Stimulated activated CD4-positive, alpha-beta T cell treated with anti-CD3 and anti-CD28 coated beads, Interleukin-1b, Interleukin-23, amount 100 ng/mL, for 4 hours (primary cell): ENCODE measurements at places on chromosomes 6 and 20.

GRCh38 chr6:156854466-156855161, 77.4 kb downstream of the ARID1B start:
- no peak for DNase-seq

GRCh38 chr20:19903168-19903811, 113.9 kb upstream of the NAA20 start:
- no peak for DNase-seq

- no peak for DNase-seq
Measured at GRCh38 chr6:74749211-74750147, 456.4 kb downstream of the COL12A1 start.

GRCh38 chr6:8879334-8879733, 444.0 kb upstream of the SLC35B3 start:
- no peak for DNase-seq

DNA sequence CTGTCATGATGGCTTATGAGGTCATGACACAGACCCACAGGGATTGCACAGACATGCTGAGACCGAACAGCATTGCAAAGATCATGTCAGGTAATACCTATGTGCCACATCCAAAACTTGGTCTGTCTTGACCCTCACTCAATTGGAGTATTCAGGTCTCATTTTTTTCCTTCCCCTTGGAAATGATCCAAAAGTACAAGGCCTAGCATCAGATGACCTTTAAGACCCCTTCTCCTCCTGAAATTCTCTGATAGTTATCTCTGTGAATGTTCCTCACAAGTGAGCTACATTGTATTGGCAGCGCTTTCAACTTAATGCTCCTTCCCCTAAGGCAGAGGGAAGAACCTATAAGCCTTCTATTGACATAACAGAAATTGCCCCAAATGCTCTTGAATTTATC, 507.4 kb upstream of the JARID2 start:
- no peak for DNase-seq

DNA sequence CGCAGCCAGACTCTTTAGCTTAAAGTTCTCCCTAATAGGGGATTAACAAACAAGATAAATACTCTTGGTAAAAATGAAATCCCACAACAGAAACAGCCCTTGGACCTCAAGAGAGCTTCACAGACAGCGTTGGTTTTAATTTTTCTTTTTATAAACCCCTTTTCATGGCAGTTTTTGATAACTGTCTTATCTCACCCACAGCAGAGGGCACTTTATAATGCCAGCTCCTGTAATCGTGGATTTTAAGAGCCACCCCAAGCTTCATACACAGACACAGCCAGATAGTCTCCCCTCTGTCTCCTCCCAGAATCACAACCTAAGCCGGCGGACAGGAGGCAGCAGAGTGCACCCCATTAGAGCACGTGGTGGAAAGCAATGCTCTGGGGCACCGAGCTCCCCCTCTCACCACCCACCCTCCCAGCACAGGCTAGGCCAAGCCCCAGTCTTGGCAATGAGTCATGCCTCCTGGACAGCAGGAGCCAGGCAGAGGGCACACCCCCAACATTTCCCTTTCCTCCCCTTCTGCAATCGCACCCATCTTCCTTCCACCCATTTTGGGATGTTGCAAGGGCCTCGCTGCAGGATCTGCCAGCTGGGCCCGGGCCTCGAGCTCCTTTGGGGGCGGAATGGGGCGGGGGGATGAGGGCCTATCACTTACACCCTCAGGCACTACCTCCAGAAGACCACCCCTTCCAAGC, 2.4 kb downstream of the JAG1 start:
- DNase-seq, result no peak

- DNase-seq, result no peak
Measured at GRCh38 chr6:166351715-166352285, 9.5 kb upstream of the SFT2D1 start.

GRCh38 chr6:142187209-142187608, 40.1 kb downstream of the VTA1 start:
- no peak for DNase-seq

DNA sequence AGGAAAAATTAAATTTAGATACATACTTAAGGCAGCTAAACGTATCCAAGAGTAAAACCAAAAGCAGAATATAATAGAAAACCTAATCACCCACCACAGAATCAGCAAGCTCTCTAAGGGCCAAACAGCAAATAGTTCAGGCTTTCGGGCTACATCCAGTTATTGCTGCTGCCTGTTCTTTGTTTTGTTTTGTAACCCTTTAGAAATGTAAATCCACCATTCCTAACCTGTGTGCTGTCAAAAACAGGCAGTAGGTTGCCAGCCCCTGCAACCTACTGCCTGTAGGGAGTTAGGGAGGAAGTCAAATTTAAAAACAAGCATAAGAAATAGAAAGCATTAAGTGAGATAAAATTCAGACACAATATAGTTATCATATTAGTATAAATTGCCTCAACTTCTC, 225.9 kb downstream of the PTPRT start:
- DNase-seq, result no peak

DNA sequence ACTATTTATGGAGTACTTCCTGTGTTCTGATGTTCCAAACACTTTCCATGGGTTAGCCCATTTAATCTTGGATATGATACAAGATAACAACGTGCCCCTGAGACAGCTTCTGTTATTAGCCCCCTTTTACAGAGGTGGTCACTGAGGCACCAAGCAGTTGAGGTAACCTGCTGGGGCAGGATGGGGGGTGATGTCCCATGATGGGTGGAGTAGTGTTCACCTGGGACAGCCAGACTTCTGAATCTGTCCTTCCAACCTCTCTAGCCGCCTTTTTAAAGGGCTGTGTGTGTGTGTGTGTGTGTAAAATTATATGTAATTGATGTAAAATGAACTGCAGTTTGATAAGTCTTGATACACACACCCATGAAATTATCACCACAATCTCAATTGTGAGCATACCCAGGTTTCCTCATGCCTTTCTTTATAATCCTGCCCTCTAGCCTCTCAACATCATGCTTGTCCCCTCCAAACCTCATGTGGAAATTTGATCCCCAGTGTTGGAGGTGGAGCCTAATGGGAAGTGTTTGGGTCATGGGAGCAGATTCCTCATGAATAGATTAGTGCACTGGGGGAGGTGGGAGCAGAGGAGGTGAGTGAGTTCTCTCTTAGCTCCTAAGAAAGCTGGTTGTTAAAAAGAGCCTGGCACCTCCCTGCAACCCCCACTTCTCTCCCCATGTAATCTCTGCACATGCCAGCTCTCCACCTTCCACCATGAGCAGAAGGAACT, 39.2 kb downstream of the PLAGL2 start:
- no peak for DNase-seq

- DNase-seq, result no peak
Measured at GRCh38 chr6:137339929-137340559, 120.9 kb upstream of the IFNGR1 start.

GRCh38 chr6:69835414-69836179, 30.8 kb upstream of the COL19A1 start:
- DNase-seq, result no peak

DNA sequence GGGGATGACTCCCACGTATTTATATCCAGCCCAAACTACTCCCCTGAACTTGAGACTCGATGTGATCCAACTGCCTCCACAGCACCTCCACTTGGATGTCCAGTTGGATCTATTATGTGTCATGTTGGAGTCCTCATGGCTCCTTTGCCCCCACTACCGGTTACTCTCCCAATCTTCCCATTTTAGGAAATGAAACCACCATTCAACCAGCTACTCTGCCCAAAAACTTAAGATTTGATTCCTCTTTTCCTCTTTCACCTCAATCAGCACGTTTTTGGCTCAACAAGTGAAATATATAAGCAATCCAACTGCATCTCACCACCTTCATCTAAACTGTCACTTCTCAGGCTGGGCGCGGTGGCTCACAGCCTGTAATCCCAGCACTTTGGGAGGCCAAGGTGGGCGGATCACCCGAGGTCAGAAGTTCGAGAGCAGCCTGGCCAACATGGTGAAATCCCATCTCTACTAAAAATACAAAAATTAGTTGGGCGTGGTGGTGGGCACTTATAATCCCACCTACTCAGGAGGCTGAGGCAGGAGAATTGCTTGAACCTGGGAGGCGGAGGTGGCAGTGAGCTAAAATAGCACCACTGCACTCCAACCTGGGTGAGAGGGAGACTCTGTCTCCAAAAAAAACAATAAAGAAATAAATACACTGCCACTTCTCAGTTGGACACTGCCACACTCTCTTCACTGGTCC, 3.4 kb downstream of the AHCY start:
- DNase-seq, result no peak

DNA sequence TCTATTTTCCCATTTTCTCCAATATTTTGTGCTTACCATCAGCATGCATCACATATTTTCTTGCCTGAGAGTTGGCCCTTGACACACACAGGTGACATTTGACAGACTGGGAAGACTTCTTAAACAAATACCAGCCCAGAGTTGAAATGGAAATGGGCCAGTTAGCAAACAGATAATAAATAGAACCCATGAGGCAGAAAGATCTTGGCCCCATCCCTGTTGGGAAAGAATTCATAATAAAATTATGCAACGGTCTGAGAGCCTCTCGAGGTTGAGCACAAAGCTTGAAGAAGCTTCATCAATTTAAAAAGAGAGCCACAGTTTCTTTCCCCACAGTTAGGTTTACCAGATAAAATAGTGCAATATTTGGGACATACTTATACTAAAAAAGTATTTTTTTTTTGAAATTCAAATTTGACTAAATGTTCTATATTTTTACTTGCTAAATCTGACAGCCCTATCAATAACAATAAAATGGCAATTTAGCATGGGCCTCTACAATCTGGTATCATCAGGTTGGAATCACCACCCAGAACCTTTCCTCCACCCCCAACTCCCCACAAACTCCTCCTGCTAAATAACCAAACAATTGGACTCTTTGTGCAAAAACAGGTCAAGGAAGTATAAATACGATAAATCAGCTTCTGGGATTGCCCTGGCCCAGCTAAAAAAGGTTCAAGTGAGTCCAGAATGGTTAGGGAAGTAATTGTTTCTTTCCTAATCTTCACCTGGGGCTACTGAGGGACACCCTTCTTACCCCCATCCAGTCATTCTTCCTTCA, 129.8 kb downstream of the CD164 start:
- no peak for DNase-seq

DNA sequence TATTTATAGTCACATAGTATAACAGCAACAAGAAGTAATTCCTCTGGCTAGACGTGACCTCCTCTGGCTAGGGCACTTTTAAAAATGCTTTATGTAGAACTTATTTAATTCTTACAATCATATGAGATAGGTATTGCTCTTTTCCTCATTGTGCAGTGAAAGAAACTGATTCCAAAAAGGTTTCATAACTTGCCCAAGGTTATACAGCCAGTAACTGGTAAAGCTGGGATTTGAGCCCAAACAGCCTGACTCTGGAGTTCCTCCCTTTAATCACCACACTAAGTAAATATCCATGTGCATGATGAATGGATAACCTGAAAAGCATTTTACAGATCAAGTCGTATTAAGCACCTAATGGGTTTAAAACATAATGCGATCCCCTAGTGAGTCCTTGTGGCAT, 214.6 kb downstream of the PRL start:
- DNase-seq, result no peak

GRCh38 chr20:58810116-58810878, 40.4 kb downstream of the GNAS-AS1 start:
- no peak for DNase-seq

GRCh38 chr6:126107475-126108166, 121.3 kb downstream of the TRMT11 start:
- no peak for DNase-seq

GRCh38 chr6:14533446-14533845, 415.9 kb downstream of the CD83 start:
- no peak for DNase-seq

- no peak for DNase-seq
Measured at GRCh38 chr6:118504611-118505010, 43.5 kb upstream of the PLN start.

DNA sequence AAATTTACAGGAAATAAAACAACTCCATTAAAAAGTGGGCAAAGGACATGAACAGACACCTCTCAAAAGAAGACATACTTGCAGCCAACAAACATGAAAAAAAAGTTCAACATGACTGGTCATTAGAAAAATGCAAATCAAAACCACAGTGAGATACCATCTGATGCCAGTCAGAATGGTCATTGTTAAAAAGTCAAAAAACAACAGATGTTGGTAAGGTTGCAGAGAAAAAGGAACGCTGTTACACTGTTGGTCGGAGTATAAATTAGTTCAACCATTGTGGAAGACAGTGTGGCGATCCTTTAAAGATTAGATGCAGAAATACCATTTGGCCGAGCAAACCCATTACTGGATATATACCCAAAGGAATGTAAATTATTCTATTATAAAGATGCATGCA, 858.0 kb upstream of the FLRT3 start:
- no peak for DNase-seq

GRCh38 chr20:42957018-42957703, 232.5 kb downstream of the PTPRT start:
- DNase-seq, result no peak

DNA sequence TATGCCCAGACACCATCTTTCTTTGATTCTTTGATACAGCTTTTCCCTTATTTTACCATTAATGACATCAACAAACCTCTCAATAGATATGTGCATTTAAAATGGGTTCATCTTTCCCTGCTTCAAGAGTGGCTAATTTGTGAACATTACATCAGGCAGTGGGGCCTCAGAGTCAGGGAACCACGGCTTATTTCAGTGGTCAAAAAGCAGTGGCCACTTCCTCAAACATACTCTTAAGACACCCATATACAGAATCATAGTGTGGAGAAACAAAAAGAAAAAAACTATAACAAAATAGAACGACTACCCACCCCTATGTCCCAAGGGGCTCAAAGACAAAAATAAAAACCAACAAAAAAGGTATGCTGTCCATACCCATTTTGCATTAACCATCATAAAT, 12.9 kb downstream of the SALL4 start:
- DNase-seq, result no peak

DNA sequence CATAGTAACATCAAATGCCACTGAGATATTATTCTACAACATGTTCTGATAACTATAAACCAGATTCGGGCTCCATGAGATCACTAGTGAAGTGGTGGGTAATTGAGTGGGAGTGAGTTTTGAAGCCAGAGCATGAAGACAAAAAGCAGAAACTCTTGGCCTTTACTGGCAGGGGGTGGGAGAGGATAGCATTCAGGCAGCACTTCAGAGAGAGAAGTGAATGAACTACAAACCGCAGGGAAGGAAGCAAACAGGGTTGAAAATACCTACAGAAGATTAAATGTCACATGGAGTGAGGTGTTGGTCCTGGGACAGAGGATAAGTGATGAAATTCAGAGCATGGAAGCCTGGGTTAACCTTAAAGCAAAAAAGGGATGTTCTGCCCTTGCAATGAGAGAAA, 250.0 kb downstream of the EPM2A start:
- no peak for DNase-seq
